Fibroblast of skin of right biceps (primary cell): ENCODE measurements at places on chromosomes 11 and 22.

DNA sequence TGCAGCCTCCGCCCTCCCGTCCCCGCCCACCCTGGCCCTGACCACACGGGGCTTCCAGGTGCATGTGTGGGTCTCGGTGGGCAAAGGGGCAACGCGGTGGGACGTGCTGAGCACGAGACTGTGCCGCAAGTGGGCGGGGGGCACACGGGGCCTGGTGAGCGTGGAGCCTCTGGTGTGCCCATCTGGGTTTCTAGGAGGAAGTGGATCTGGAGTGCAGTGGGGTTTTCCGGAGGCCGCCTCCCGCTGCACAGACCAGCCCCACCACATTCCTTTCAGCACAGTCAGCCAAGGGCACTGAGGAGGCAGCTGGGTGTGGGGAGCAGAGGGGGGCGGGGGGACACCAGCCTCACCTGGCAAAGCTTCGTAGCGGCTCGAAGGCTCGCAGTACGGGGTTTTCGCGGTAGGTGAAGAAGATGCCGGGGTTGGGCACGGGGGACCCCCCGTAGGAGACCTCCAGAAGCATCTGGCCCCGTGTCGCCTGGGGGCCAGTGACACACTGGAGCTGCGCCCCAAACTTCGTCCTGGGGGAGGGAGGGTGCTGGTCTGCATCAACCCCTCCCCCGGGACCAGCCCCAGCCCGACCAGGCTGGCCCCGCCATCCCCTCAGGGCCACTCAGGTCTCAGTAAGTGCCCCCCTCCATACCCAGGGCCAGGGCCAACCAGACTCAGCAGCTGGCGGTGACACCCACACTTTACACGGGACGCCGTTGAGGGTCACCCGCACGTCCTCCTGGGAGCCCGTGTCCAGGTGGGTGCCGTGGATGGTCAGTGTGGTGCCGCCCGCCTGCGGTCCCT, 12.4 kb upstream of the MAPK11 start:
- peak; percentile 76 for DNase-seq

GRCh38 chr22:43217285-43218030, 30.5 kb upstream of the TTLL12 start:
- DNase-seq: no peak

- no peak for DNase-seq
These were observed 26.0 kb downstream of the ZNRF3 start for GRCh38 chr22:28909375-28909774.

- DNase-seq: no peak
These were observed 58.8 kb downstream of the BMAL1 start for GRCh38 chr11:13336246-13336878.

GRCh38 chr22:37197451-37198257, 9.6 kb upstream of the C1QTNF6 start:
- DNase-seq: peak; percentile 60

DNA sequence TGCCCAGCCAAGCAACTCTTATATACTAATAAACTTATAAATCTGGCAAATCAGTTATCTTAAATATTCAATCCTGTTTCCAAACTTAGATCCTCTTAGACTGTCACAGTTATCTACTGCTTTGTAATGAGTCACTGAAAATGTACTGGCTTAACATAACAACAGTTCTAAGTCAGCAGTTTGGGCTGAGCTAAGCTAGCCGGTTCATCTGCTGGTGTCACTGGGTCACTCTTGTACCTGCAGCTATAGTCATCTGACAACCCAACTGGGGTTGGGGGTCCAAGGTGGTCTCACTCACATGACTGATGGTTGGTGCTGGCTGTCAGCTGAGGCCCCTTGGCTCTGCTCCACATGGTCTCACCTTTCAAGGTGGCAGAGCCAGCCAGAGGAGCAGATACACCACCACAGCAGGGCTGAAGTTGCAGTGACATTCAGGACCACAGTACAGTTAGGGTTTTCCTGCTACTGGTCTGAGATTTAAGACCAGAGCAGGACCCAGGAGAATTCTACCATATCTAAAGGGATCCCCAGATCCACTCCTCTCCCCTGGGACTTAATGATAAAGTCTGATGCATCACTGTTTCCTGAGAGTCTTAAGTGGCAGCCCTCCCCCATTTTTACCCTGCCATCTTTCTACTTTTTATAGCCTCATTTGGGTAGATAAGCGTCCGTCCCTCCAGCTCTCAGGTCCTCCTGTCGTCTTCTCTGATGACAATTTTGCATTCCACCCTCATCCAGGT, 7.9 kb upstream of the MACROD1 start:
- DNase-seq: no peak

GRCh38 chr11:103959279-103959942, 77.0 kb upstream of the DDI1 start:
- peak; percentile 88 for DNase-seq

GRCh38 chr22:17847360-17848078, 73.2 kb upstream of the BID start:
- no peak for DNase-seq

GRCh38 chr11:87596176-87596575, 558.4 kb downstream of the TMEM135 start:
- no peak for DNase-seq
